NCI-H1417 (cell line): ENCODE measurements at places on chromosomes 4 and X.

- DNase-seq = no peak
These were observed 380.9 kb upstream of the SMIM31 start for GRCh38 chr4:164373021-164373420.

DNA sequence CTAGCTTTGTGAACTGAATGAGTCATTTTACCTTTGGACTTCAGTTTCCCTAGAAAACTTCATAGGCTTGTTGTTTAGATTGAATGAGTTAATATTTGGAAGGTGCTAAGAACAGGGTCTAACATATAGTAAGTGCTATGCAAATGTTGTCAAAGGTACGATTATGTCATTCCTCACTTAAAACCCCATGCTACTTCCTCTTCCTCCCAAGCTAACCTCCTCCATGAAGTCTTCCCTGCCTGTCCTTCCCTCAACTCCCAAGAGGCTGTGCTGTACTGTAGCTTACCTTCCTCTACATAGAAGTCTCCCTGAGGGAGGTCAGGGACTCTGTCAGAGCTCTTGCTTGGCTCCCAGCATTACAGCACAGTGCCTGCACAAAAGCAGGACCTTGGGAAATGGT, 103.4 kb upstream of the PJA1 start:
- DNase-seq = no peak

GRCh38 chrX:21662761-21663160, 4.6 kb upstream of the KLHL34 start:
- no peak for DNase-seq

GRCh38 chr4:20356565-20356964, 104.9 kb downstream of the SLIT2 start:
- peak; percentile 59 for DNase-seq

GRCh38 chr4:3767570-3768288, 1.5 kb downstream of the ADRA2C start:
- no peak for DNase-seq

GRCh38 chr4:185550933-185551332, 15.6 kb upstream of the PDLIM3 start:
- no peak for DNase-seq

GRCh38 chr4:87304745-87305432, 17.8 kb downstream of the HSD17B13 start:
- DNase-seq = peak; percentile 12

DNA sequence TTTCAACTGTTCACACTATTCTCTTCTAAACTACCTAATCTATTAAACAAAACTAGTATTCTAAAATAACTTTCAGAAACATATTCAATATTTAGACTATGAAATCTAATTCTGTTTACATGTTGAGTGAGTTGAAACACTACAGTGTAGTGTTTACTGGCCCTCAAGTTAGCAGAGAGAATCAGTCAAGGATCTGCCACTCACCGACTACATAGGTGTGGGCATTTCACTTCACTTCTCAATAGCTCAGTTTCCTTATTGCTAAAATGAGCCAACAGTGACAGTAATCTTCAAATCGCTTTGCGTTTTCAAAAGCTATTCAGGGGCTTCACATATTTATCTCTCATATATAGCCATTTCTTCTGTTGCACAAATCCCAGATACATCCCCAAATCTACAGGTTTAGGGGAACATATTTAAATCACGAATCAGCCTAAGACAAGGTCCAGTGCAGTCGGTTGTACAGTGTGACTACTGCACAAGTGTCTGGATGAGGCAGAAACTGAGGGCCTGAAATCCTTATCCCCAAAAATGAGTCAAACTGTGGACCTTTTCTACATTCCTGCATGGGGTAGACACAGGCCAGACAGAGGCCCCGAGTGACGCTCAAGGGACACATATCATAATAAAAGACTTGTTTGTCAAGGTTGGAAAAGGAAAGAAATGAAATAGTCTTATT, 129.8 kb downstream of the PPP3CA start:
- DNase-seq = no peak

- no peak for DNase-seq
These were observed 28.3 kb upstream of the MAP9 start for GRCh38 chr4:155405059-155405458.

GRCh38 chr4:139540161-139540560, 15.9 kb downstream of the SETD7 start:
- no peak for DNase-seq

DNA sequence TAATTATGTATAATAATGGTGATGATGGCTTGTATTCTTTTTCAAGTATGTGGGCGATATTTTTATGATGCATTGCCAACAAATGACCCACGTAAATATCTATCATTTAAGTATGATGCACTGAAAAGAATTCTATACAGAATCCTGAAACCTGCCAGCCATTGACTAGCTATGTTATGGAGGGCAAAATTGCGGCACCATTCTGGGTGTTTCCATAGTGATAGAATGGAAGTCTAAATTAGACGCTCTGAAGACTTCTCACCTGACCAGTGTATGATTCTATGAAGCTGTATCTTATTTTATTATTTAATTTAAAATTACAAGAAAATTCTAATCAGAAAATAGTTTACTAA, 677 bp upstream of the CENPC start:
- DNase-seq = peak; percentile 40

DNA sequence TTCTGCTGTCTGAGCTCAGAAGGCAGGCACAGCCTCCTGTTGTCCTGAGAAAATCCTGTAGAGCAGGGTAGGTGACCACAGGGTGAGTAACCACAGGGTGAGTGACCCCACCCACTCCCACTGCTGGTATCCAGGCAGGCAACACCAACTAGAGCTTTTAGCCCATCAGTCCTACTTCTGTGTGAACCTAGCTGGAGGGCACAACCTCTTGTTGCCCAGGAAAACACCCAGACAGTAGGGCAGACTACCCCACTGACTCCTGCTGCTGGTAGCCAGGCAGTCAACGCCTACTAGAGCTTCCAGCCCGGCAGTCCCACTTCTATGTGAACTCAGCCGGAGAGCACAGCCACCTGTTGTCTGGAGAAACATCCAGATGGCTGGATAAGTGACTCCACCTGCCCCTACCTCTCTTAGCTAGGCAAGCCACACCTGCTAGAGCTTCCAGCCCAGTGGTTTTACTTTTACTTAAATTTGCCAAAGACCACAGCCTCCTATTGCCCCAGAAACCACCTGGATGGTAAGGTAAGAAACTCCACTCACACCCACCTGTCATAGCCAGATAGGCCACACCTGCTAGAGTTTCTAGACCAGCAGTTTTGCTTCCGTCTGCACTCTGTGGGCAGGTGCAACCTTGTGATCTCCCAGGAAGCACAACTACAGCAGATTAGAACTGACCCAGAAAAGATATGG, 371.6 kb downstream of the INPP4B start:
- DNase-seq = no peak

DNA sequence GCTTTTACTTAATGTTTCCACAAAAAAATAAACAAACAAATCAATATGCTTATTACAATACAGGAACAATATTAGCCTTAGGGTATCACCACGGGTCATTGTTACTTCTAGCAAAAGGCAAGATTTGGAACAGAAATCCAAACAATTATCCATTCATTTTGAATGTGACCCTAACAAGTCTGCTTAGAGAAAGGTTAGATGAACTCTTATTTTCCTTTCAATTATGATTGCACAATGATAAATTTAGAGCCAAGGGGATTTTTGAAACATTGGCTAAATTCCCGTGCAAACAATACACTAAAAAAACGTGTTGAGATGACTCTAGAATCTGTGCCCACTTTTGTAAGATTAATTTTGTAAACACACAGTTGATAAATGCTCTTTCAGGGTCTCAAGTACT, 474.7 kb downstream of the PCDH7 start:
- no peak for DNase-seq

- no peak for DNase-seq
These were observed 39.4 kb upstream of the NDP start for GRCh38 chrX:44012484-44013096.
